ENCODE measurements at places on chromosomes 3 and 15.

DNA sequence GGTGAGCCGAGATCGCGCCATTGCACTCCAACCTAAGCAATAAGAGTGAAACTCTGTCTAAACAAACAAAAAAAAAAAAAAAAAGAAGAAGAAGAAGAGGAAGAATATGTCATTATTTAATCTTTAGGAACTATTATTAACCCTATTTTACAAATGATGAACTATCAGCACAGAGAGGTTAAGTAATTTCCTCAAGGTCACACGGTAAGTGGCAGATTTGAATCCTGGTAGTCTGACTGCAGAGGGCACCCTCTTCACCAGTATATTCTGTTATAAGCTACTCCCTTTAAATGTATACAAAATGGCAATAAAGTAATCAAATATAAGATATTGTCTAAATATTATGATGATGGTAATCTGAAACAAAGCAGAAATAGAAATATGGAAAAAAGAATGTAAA is 77.4 kb upstream of the HERC1 start:
- DNase-seq, result no peak

GRCh38 chr3:188526057-188526456 is 372.1 kb downstream of the LPP start:
- no peak for DNase-seq

DNA sequence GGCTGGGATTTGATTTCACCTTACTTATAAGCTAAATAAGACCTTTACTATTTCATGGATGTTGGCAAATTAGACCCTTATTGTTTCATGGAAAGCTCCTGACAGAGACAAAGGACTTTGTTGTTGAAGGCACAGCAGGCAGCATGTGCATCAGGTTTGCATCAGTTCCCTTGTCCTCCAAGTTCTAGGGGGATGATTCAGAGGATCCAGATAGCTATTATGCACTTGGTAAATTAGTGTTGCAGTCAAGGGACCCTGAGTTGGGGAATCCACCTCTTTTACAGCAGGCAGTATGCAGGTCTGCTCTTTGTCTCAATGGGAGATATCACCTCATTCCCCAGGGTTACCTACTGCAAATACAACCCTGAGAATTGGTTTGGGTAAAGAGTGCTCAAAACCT is 131.4 kb upstream of the IGSF10 start:
- no peak for DNase-seq

GRCh38 chr3:24828551-24828950 is 333.9 kb upstream of the THRB start:
- DNase-seq, result no peak

DNA sequence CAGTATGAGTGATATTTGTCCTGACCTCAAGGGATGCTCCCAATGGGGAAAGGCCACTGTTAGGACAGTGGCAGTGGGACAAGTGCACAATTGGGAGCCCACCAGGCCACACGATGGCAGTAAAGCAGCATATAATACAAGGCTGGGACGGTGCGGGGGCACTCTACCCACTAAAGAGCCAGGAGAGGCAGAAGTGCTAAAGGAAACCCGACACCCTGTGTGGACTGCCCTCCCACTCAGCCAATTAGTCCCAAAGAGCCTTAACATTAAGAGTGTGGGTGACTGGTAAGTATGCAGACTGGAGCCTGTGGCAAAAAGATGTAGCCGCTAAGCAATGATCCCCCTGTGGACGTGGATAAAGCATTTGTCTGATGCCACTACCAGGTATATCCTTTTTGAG is 8.2 kb upstream of the ZNF589 start:
- no peak for DNase-seq

DNA sequence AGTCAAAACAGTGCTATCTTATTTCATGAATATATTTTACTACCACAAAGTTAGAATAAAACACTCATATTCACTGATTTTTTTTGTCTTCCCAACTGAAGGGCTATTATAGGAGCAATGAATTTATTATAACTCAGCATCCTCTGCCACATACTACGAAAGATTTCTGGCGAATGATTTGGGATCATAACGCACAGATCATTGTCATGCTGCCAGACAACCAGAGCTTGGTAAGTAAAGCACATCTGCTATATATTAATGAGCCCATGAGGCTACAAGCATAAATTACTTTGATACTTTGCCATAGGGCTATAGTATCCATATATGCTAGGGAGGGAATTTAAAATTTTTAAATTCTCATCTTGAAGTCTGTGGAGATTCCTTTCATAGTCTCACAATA is 95.9 kb downstream of the FEZF2 start:
- DNase-seq, result no peak

DNA sequence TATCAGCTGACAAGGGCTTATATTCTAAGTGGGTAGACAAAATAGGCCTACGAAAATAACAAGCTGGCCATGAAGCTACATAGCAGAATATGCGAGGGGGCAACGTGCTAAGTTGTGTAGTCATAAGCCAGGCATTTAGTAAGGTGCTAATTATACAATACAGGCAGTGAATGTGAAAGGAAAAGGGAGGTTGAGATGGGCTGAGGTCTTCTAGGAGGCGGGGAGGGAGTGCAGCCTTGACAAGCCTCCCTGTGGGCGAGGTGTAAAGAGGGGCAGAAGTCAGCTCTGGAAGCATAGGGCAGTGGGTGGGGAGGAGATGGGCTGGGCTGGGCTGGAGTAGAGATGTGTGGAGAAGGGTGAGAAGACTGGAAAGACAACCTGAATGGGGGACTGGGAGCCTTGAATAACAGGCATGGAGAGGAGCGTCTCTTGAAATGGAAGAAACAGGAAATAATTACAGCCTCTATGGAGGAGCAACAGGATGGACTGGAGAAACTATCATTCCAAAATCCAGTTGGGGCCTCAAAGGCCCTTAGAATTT is 1.2 kb downstream of the TIGIT start:
- no peak for DNase-seq

- no peak for DNase-seq
Measured at GRCh38 chr3:42502429-42503250, at the start of gene VIPR1. Gene VIPR1 (plus strand): TSS chr3:42502643. CDS start chr3:42502736, 93 bp downstream.

- DNase-seq, result no peak
Measured at GRCh38 chr3:53218131-53218530, 37.7 kb downstream of the TKT start.

DNA sequence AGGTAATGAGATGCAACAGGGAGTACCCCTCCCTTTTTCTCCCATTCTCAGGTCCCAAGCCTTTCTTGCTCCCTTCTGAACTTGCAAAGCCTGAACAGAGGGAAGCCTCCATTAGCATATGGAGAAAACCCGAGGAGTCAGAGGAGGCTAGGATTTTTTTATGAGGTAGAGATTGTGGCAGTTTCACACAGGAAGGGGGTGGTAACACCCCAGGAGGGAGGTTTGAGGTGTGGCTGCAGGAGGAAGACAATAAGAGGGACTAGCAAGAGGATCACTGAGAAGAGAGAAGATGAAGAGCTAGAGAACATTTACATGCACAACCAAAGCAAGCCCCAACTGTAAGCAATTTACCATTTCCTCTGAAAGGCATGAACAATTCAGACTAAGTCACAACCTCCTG is 322.7 kb downstream of the SV2B start:
- no peak for DNase-seq

GRCh38 chr3:140145528-140145927 is 210.5 kb downstream of the CLSTN2 start:
- DNase-seq, result no peak

DNA sequence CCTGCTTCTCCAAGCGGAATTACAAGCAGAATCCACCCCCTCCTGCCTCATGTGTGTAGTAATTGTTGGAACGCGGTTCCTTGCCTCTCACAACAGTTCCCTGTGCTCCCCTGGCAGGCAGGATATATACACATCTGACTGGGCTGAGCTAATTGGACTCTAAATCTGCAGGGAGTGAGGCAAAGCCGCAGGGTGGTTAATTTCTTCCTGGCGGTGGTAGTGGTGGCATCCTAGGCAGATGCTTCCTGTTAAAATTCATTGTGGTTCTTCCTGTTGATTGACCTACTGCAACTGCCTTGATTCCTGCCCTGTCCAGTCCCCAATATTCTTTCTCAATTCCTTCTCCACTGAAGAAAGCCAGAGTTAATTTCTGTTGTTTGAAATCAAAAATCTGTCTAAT is 202.9 kb upstream of the PROK2 start:
- no peak for DNase-seq

DNA sequence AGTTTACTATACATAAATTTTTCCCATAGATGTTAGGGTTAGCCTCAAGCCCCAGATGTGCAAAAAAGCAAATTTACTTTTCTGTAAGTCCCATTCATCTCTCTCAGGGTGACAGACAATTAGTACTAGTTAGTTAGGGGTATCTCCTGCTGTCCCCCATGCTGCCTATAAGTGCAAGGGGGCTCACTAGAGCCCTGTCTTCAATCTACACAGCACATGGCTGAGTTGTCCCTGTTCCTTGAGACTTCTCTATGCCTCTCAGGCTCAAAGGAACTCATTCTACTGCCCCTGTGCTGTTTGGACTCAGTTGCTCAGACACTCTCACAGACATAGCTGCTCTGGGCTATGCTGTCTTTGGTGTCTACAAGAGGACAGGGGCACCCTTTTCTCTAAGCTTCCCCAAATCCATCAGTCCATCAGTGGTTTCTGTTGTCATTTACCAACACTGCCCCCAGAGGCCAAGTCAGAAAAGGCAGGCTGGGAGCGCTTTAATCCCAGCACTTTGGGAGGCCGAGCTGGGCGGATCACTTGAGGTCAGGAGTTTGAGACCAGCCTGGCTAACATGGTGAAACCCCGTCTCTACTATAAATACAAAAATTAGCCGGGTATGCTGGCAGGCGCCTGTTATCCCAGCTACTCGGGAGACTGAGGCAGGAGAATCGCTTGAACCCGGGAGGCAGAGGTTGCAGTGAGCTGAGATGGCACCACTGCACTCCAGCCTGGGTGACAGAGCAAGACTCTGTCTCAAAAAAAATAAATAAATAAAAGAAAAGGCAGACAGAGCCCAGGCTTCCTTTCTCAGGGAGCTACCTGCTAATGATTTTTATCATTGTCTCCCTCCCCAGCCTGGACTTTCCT is 31.4 kb upstream of the PRTG start:
- no peak for DNase-seq

DNA sequence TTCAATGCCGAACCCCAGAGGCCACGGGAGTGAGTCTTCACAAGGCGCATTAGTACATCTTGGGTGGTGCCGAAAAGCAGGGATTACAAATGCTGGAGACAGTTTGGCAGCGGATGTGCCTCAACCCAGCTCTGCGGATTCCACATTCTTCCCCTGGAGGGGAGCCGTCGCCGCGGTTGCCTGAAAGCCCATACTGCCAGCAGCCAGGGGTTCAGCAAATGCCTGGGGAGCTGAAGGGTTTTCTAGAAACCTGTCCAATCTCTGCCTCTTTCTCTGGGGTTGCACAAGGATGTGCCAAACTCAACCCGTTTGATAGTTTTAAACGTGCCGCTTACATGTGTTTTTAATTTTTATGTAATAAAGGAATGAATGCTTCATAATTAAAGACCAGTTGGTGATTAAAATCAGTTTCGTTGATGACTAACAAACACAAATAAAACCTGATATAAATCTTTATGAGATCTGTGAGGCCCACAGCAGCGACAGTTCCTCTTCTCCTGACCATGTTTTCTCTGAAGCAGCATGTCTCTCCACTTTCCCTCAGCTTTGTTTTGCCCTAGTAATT is 74.6 kb upstream of the LEKR1 start:
- DNase-seq, result peak; percentile 56

DNA sequence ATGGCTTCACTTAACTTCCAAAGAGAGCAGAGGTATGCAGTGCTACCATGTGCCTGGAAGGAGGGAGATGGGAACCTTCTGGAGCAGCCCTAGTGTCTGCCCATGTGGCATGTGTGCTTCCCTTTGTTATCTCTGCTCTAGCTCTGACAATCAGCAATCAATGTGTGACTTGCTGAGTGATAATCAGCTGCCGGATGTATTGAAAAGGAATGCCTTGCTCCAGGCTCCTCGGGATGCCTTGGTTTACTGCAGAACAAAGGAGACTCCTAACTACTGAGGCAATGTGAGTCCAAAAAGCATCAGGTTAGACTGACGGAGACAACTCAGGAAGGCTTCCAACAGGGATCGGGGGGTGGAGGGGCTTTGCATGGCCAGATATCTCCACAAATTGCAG is 36.0 kb upstream of the CORO2B start:
- no peak for DNase-seq

- DNase-seq, result no peak
Measured at GRCh38 chr3:151901644-151902285, 28.3 kb downstream of the SUCNR1 start.
